ENCODE measurements at places on chromosomes 16 and 17.
A peak's percentile ranks its signal among the peaks of the same experiment; 100 is the strongest.

DNA sequence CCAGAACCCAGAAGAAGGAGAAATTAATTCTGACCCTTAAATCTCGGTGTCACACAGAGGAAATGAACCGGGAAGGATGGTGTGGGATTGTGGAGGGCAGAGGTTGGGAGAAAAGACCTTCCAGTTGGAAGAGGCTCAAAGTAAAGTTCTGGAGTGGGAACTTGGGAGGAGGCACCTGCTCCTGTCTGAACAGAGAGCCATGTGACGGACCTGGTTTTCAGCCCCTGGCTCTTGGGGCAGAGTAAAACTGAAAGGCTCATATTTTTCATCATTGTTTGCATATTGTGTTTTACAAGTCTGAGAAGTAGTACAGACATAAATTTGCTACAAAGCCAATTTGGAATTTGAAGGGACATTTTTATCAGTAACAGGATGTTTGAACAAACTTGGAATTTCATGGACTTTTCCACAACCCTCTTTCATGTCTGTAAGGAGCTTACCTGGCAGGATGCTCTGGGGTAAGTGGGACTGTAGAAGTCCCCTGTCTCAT lies 24.4 kb upstream of the SEC14L1 start:
- no peak for DNase-seq

DNA sequence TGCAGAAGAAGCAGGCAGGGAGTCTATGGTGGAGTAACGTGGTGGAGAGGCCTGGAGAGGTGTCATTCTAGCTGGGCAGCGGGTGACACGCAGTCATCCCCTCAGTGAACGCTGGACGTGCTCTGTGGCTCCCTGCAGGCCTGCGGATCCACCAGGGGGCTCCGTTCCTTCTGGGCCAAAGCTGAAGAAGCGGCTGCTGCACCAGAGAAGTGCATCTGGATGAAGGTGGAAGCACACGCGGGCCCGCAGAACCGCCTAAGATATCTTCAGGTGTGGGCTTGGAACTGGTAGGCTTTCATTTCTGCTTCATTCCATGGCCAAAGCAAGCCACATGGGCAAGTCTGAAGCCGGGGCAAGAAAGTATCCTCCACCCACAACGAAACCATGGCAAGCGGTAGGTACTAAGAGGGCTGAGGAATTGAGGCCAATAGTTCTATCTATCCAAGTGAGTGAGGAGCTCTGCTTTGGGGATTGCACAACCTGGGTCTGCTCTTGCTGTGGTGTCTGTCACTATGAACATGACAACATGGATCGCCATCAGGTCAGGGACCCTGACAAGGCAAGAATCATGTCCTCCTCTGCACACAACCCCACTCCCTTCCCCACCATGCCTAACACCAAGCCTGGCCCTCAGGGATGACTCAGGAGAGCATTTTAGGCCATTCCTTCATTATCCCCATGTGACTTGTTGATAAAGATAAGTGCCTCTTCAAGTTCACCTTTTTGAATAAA lies 78.9 kb upstream of the FBXO47 start:
- DNase-seq, result no peak

GRCh38 chr16:51008607-51009006 lies 142.5 kb downstream of the SALL1 start:
- DNase-seq, result no peak

GRCh38 chr17:68400404-68400735 lies 56.9 kb downstream of the WIPI1 start:
- no peak for DNase-seq

DNA sequence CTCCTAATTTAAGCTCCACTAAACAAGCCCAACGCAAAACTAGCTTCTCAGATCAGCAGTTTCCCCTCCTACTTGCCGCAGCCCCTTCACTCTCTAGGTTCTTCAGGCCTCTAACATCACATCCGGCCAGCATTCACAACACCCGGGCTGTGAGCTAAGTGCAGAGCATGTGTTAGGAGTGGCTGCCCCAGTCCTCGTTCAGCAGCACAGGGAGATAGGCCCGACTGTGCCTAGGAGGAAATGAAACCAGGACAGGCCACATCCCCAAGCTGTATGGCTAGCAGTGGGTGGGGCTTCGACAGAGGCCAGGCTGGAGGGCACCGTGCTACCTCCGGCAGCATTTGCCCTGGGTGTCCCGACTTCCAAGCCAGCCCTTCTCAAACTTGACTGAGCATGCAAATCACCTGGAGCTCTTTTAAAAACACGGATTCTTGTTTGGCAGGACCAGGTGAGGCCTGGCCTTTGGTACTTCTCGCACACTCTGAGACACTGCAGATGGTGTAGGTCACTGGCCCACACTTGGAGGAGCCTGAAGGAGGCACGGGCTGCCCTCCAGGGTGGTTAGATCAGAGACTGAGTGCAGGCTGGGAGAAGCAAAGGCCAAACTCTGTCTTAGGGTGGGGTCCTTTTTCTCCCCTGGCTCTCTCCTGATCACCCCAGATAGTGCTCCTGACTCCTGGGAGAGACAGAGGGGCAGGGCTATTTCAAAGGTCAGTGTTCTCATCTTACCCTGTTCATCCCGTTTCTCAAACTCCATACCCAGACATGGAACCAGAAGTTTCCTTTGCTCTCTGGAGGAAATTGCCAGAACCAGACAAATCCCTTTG lies 202.0 kb downstream of the C16orf78 start:
- no peak for DNase-seq

- no peak for DNase-seq
Observed at GRCh38 chr17:17691468-17692263, 10.4 kb downstream of the RAI1 start.

DNA sequence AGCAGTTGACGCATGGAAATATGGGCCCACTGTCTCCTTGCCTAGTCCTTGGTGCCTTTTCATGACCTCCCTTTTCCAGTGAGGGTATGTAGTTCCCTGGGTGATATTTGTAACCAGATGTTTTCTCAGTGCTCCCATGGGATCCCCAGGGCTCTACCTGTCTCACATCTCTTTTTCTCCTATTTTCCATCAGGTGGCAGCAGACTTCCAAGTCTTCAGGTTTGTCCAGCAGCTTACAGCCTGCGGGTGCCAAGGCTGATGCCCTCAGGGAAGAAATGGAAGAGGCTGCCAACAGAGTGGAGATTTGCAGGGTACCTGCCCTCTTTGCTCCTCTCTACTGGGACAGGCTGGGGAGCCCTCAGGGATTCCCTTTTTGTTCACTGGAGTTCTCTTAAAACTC lies 89.1 kb downstream of the ELAC2 start:
- DNase-seq, result no peak

DNA sequence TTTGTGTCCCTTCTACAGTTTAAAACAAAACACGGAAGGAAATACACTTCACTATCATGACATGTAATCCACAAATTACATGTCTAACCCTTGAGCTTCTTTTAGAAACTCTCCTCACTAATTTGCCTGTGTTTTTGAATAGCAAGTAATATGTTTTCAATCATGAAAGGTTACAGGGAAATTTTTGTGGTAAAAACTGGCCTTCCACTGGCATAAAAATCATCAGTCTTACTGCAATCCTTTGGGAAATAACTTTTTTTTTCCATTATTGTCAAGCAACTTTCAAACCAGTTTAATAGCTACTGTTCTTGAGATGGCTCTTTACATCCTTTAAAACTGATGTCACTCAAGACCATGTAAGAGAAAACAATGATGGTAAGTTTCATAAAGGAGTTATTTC lies 27.0 kb downstream of the MYO1D start:
- DNase-seq, result no peak

DNA sequence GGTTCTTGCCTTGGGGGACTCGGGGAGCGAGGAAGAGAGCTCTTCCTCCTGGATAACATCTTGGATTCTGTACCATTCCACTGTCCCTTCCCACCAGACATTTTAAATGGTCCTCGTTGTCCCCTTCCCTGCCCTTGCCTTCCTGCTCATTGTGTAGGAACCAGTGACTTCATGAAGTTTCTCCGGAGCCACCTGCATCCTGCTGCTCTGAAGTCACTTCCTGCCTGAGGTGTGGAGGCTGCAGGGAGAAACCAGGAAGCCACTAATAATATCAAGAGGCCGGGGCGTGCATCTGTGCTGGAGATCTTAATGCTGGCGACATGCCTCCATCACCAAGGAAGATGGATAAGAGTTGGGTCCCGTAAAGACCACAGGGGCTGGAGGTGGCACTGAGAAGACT lies 6.2 kb upstream of the SLC16A13 start:
- DNase-seq, result peak; percentile 87

DNA sequence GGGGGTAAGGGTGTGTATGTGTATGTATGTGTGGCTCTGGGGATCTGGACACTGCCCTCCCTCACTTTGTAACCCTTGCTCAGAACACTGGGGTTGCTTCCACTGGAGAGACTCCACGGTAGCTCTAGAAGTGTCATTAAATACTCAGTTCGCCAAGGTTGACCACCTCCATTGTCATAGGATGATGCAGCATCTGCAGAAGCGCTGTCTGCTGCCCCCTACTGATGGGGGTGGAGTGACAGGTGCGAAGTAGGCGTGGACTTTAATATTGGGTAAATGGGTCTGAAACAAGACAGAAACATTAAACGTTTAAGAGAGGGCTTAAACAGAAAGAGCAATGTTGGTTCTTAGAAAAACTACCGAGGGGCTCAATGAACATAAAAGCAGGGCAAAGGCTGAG lies 35.5 kb upstream of the STAC2 start:
- DNase-seq, result no peak

DNA sequence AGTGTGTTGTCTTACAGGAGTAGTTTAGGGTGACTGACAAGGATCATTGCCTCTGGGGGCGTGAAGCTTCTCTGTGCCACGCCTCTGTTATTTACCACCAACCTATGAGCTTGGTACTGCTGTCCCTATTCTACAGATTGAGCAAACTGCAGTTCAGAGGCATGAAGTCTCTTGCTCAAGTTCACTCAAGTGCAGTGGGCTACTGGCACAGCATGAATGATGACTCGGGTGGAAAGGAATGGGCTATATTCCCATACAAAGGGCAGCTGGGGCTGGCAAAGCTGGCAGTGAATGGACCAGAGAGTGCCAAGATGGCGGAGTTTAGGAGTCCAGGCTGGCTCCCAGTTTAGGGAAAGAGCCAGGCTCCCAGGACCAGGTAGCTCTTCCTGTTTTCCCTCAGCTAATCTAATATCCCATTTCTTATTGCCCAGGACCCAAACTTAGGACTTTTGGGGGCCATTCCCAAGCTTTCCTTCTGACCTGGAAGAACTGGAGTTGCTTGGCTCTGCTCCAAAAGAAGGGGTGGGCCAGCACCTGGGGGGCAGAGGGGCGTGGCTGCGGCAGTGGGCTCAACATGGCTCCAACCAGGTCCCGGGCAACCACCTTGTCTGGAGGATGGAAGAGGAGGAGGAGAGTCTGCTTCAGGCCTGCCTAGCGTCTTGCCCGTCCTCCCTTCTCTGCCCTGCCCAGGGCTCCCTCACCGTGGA lies 12.9 kb downstream of the PLK1 start:
- DNase-seq, result no peak

DNA sequence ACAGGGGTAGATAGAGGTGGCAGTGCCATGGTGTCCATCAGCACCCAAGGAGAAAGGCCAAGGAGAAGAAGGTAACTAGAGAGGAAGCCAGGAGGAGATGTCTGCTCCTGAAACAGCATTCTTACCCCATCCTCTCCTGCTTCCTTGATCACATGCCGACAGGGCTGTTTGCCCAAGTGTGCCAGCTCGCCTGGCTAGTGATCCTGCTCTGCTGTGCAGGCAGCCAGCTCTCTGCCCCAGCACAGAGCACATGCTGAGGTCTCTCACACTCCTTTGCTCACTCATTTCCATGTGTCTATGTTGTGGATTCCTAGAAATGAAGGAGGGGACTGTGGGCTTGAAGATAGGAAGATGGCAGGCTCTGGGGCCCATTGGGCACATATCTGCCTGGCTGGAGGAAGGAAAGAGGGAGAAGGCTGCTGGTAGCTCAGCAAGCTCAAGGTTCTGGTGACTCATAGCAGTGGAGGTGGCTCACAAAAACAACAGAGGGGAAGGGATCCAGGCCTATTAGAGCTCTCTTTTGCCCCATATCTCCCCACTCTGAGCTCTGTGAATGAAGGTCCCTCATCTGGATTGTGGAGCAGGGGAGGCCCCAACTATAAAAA lies 54.3 kb downstream of the NEUROD2 start:
- DNase-seq, result no peak

DNA sequence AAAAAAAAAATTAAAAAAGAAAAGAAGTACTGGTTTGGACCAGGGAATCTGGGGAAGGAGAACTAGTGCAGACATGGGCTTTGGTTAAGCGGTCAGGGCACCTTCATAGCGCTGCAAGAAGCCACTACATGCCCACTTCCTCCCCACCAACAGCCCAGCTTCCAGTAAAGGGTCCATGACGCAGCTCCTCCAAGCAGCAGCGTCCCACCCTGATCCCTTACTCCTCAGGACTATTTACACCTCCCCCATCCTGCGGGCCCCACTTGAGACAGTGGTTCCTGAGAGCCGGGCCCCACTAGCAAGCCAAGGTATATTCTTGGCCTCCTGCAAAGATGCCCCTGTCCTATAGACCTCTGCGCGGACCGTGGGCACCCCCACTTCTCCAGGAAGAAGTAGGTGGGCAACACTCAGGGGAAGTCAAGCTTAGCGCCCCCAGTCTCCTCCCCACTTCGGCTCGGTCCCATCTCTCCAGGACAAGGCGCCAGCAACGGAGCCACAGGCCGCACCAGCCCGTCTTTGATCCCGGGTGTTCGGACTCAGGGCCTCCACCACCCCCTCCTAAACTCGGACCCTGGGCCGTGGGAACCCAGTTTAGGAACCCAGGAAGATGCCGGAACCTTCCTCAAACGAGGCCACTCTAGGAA lies 913 bp upstream of the PRR14 start:
- DNase-seq, result no peak

DNA sequence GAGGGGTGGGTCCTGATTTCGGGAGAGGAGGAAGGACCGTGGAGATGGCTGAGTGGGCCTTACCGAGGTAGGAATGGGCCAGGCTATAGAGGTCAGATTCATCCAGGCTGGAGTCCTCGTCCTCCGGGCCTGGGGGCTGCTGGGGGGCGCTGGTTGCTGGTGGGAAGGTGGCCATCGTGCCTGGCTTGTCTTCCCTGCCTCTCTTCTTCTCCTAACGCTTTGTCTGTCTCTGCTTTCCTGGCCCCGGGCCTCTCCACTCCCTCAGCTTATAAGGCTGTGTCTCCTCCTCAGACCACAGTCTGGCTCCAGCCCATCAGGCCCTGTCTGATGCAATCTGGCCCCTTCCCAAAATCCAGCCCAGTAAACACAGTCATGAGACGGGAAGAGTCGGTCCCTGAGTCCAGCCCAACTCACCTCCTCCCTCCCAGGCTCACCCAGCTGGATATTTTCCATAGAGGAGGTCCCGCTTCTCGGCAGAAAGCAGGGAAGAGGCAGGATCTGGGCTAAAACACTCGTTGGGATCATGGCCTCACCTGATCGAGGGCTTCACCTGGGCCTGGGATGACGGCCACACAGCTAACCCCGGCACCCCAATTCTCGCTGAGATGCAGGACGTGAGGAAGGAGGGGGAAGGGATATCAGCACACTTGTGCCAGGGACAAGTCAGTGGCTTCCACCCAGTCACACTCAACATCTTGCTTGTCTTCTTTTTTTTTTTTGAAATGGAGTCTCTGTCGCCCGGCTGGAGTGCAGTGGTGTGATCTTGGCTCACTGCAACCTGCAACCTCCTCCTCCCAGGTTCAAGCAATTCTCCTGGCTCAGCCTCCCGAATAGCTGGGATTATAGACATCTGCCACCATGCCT lies at the start of gene NUPR1:
TSS of gene NUPR1 (minus strand) at position 242 of the 864 bp plus-strand sequence. CDS start at position 175, 67 bp downstream.
- DNase-seq, result no peak

- DNase-seq, result no peak
Observed at GRCh38 chr16:78446992-78447563, 347.6 kb downstream of the WWOX start.

Measured in pulmonary artery endothelial cell (primary cell).